Stimulated activated effector memory CD8-positive, alpha-beta T cell treated with anti-CD3 and anti-CD28 coated beads, Interleukin-12 subunit alpha, Interleukin-12 subunit beta, amount 100 ng/mL, for 72 hours (primary cell): ENCODE measurements at places on chromosomes 7 and 10.

GRCh38 chr10:8150401-8150905 lies 96.0 kb downstream of the GATA3 start:
- DNase-seq = no peak

- no peak for DNase-seq
Observed at GRCh38 chr7:28621369-28621841, 209.1 kb downstream of the CREB5 start.

DNA sequence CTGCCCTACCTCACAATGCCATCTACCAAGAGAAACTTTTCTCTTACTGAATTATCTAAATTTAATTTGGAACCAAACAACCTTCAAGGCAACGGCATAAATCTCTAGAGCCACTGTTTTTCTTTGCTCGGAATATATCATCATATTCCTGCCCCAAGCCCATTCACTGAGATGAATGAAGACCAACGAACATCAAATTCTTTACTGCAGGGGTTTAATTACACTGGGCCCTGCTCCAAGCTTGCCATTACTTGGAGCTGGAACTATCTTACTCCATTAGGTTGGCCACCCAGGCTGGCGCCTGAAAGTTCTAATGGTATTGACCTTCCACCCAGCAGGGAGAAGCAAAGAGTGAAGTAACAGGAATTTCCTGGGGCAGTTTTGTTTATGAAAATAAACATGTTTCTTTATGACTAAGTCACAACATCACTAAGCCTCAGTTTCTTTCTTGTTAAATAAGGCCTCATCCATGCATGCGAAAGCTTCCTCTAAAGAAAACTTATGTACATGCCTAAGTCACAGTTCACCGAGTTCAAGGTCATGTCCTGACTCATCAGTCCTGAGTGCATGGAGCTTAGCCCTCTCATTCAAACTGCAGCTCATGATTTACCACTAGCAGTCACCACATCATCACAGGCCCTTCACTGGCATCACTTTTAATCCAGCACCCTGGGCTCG lies 42.1 kb upstream of the ANAPC16 start:
- no peak for DNase-seq

- DNase-seq = no peak
Observed at GRCh38 chr10:112215342-112215774, 31.8 kb upstream of the GPAM start.

GRCh38 chr10:80275756-80276155 lies 13.7 kb downstream of the MAT1A start:
- no peak for DNase-seq

DNA sequence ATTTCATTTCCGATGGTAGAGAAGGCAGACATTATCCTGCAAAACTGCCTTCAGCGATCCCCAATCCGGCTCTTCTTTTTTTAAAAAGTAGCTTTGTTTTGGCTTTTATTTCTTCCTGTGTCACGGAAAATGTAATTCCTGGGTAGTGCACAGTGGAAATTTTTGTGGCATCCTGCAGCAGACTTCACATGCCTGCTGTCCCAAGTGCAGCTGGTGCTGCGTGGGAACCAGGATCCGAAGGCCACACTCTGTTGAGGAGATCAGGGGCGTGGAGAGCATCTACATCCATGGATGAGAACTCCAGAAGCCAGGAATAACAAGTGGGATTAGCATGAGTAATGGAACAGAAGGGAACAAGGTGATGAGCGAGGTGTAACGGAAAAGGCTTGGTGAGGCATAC lies 4.6 kb downstream of the VWA2 start:
- DNase-seq = no peak

GRCh38 chr7:15678653-15679052 lies 7.8 kb downstream of the MEOX2 start:
- no peak for DNase-seq

DNA sequence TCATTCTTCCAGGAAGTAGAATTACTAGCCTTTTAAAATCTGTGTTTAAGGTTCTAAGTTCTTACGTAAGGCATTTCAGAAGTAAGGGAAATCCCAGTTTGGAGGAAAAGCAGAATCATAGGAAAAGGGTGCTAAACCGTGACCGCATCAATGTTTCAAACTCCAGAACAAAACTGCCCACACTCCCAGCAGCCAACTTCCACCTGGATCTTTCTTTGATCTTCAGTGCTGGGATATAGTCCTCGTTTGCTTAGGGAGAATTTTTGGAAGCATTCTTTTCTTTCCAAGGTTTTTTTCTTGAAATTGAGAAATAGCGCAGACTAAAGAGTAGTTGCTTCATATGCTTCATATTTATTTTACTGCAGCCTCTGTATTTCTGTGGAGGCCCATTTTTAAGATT lies 8.9 kb downstream of the PROSER2 start:
- DNase-seq = no peak

DNA sequence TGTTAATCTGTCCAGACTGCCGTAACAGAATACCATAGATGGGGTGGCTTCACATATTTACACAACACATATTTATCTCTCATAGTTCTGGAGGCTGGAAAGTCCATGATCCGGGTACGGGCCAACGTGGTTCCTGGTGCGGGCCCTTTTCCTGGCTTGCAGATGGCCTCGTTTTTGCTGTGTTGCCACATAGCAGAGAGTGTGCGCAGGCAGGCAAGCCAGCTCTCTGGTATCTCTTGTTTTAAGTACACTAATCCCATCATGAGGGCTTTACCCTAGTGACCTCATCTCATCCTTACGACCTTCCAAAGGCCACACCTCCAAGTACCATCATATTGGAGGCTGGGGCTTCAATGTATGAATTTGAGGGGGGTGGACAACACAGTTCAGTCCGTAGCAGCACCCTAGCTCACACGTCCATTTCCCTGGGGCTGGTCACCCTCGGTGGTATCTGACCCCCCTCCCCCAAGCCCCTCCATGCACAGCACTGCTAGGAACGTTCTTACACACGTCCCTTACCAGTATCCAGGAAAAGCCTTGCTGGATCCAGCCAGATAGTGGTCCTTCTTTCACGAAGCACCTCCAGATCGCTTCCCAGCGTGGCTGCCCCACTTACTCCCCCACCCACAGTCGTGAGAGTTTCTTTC lies 21.5 kb downstream of the CUX1 start:
- DNase-seq = no peak
